SJSA1 (cell line): ENCODE measurements at places on chromosomes 5 and 9.

DNA sequence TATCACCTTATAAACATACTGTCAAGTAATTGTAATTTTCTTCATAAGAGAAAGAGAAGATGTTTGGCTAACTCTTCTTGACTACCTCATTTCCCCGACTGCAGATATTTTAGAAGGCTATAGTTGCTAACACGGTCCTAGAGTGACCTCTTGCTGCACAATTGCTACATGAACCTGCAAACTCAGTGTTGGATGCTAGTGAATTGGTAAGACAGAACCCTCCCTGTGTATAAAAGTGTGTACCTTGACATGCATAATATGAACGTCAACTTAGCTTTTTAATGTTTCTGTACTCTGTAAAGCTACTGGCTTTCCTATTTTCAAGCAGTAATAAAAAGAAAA, 46.7 kb upstream of the CER1 start:
- DNase-seq, result no peak

DNA sequence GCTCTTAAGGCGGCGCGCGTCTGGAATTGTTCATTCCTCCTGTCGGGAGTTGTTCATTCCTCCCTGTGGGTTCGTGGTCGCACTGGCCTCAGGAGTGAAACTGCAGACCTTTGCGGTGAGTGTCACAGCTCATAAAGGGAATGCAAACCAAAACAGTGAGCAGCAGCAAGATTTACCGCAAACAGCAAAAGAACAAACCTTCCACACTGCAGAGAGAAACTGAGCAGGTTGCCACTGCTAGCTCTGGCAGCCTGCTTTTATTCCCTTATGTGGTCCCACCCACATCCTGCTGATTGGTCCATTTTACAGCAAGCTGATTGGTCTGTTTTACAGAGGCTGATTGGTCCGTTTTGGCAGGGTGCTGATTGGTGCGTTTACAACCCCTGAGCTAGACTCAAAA, 1365.3 kb upstream of the WWC1 start:
- DNase-seq, result no peak

- DNase-seq, result peak; percentile 53
Observed at GRCh38 chr5:57887851-57888621, 405.4 kb upstream of the ACTBL2 start.

DNA sequence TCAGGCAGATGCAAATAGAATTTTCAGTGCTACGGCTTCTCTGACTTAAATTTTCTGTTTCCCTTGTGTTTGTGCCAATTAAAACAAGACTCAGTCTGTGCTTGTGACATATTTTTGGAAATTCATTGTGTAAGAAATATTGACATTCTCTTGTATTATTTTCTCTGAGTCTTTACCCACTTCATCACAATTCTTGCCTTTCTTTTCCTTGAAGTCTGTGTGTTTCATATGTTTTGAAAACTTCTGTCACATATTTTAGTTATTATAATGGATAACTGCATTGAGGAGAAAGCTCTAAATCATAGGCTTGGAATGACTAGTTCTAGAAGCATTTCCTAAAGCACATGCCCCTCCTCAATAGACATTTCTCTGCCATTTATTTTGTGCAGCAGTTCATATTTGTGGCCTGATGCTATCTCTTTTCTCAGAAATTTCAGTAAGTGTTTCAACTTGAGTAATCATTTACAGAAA, 206.6 kb downstream of the PALM2AKAP2 start:
- DNase-seq, result no peak

- no peak for DNase-seq
Observed at GRCh38 chr5:141814064-141814964, 63.9 kb downstream of the PCDH1 start.

- no peak for DNase-seq
Observed at GRCh38 chr5:98927242-98927988, 1.4 kb downstream of the CHD1 start.

GRCh38 chr9:89410641-89411350, 87.1 kb downstream of the SEMA4D start:
- no peak for DNase-seq

DNA sequence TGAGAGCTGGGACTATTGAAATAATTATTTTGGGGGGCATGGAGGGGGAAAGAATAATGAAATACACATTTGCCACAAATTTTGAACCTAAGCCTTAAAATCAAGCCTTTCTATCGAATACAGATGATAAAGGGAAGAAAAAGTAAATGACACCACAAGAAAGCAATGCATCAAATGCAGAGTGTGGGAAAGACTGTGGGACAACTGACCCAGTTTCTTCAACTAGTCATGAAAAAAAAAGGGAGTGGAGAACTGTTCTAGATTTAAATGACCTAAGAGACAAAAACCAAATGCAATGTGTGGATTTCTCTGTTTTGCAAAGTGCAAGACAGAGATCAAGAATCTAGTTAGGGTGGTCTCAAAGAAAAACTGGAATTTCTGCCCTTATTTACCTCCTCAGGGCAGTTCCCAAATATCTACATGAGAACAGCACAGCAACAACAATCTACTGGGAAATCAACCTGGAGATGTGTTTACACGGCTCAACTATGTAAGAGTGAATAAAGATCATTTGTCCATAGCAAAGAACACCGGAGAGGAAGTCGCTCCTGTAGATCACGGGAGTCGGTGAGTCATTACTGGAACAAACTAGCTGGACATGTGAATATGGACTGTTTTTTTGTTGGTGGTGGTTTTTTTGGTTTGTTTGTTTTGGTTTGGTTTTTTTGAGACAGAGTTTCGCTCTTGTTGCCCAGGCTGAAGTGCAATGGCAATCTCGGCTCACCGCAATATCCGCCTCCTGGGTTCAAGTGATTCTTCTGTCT, 145.9 kb downstream of the DROSHA start:
- DNase-seq, result no peak

GRCh38 chr9:132943651-132944293, 644 bp downstream of the TSC1 start:
- DNase-seq, result no peak

- DNase-seq, result no peak
Observed at GRCh38 chr9:78519786-78520185, 222.9 kb downstream of the PSAT1 start.

GRCh38 chr5:135229679-135230132, 169.3 kb downstream of the MACROH2A1 start:
- DNase-seq, result no peak

DNA sequence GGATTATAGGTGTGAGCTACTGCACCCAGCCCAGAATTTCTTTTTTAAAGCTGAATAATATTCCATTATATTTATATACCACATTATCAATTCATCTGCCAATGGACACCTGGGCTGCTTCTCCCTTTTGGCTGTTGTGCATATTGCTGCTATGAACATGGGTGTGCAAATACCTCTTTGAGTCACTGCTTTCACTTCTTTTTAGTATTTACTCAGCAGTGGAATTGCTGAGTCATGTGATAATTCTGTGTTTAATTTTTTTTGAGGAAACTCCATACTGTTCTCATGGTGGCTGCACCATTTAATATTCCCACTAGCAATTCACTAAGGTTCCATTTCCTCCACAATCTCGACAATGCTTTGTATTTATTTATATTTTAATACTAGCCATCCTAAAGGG, 36.1 kb upstream of the KIF4B start:
- no peak for DNase-seq

GRCh38 chr5:146238973-146239372, 35.6 kb downstream of the RBM27 start:
- no peak for DNase-seq

GRCh38 chr5:93053825-93054224, 527.2 kb downstream of the NR2F1-AS1 start:
- peak; percentile 66 for DNase-seq

DNA sequence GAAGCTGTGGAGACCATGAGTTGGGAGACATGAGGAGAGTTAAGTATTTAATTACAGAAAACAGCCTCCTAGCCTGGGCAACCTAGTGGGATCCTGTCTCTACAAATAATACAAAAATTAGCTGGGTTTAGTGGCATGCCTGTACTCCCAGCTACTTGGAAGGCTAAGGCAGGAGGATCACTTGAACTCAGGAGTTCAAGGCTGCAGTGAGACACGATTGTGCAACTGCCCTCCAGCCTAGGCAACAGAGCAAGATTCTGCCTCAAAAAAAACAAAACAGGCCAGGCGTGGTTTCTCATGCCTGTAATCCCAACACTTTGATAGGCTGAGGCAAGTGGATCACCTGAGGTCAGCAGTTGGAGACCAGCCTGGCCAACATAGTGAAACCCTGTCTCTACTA, 52.6 kb downstream of the AQP7 start:
- no peak for DNase-seq

- DNase-seq, result no peak
Observed at GRCh38 chr9:136939996-136940525, 4.5 kb downstream of the FBXW5 start.

DNA sequence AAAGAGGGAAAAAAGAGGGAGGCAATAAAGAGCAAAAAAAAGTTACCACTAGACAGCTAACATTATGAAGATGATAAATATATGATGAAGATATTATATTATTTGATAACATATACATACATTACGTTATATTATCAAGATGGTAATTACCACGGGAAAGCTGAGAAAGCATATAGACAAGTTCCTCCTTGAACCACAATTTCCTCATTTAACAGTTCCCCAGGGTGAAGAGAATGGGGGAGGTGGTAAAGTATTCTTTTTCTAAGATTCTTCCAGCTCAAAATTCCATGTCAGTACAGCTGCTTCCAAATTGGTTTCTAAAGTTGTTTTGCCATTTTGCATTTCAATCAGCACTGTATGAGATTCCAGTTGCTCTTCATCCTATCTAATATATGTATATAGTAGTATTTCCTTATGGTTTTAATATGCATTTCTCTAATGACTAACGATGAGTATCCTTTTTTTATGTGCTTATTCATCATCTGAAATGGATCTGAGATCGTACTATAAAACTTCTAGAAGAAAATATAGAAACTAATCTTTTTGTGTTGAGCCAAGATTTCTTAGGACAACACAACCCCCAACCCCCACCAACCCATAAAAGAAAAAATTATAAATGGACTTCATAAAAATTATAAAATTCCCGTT, 49.5 kb upstream of the C9orf72 start:
- no peak for DNase-seq

DNA sequence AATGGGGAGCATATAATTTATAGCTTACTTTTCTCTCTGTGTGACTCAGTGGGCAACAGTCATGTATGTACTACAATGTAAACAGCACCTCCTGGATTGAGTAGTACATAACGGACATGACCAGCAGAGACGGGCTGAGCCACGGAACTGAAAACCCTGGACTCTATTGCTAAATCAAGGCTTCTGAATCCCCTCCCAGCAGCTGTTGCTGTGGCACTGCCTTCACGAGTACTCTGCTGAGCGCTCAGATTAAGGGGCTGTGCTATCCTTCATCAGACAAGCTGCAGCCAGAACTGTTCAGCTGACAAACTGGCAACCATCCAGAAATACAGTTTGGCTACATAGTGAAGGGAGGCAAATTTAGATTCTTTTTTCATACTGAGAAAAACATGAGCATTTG, 131.3 kb upstream of the CCDC180 start:
- no peak for DNase-seq

DNA sequence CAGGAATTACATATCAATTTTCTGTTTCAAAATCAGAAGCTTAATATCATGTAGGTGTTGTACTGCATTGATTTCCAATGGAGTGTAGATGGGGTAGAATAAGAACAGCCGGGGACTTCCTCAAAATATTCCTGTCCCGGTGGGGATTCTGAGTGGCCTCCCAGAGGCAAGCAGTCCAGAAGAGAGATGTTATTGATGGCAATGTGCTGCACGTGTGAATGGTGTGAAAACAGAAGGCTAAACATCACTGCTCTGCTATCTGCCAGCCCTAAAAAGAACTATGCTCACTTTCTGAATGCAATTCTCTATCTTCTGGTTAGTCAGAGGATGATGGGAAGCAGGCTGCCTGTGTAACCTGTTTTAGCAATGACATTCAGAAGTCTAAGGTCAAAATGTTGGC, 91.0 kb upstream of the CKMT2 start:
- no peak for DNase-seq

DNA sequence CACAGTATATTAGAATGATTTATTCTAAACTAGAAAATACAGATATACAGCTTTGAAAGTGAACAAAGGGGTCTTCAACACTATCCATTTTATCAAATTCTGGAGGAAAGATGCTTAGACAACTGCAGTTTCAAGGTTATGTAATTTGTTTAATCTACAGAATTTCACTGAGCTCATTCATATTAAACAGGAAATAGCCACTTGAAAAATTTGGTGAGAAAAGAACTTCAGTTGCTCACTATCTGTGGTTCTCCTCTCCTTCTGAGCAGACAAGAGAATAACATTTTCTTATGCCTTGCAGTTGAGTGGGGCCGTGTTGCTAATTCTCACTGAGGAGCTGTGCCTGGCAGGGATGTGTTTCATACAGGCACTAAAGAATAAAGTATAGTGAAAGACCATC, 1428.2 kb downstream of the CDH12 start:
- DNase-seq, result no peak

- DNase-seq, result no peak
Observed at GRCh38 chr5:14749579-14750101, 85.1 kb downstream of the OTULIN start.

GRCh38 chr9:17878810-17879370, 300.0 kb downstream of the SH3GL2 start:
- DNase-seq, result no peak

- no peak for DNase-seq
Observed at GRCh38 chr5:54637654-54638053, 120.1 kb downstream of the SNX18 start.

DNA sequence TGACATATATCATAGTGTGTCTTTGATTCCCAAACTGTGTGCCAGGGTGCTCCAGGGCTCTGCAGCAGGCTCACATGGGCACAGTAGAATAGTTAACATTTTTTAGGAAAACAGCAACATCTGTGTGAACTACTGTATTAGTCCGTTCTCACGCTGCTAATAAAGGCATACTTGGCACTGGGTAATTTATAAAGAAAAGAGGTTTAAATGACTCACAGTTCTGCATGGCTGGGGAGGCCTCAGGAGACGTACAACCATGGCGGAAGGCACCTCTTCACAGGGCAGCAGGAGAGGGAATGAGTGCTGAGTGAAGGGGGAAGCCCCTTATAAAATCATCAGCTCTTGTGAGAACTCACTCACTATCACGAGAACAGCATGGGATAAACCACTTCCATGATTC, 82.7 kb downstream of the EGFLAM start:
- no peak for DNase-seq

DNA sequence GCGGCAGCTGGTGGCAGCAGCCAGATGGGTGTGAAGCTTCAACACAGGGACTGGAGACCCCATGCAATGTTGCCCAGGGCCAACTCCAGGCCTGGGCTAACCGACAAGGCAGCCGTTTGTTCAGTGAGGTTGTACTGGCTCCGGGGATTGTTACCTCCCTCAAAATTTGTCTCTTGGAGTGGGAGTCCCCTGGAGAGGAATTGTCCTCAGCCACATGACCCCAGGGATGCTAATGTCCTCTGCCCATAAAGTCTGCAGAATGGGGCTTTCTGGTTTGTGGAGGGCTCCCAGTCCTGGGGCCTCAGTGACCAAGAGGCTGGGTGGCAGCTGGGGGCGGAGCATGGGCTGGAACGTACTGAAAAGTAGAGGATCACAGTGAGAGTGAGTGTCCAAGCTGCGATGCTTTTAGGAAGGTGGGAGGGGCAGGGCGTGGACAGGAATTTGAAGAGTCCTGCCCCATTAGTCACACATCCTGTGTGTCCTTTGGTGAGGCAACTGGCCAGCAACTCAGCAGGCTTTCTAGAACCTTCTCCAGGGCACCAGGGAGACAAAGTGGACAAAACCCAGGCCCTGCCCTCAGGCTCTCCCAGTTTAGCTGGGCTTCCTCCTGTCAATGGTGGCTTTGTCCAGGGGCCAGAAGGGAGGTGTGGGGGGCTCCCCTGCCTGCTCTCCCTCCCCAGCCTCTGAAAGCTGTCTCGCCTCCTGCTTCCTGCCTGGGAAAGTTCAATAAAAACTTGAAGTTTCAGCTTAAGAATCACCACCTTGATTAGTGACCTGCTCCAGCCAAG, 114.0 kb downstream of the NSG2 start:
- DNase-seq, result peak; percentile 66
